ENCODE measurements at places on chromosomes 5 and 9.
A peak's percentile ranks its signal among the peaks of the same experiment; 100 is the strongest.

- no peak for DNase-seq
These were observed 910.4 kb downstream of the DNAH5 start for GRCh38 chr5:13034061-13034460.

GRCh38 chr5:167254132-167254531 lies 1037.3 kb upstream of the WWC1 start:
- no peak for DNase-seq

DNA sequence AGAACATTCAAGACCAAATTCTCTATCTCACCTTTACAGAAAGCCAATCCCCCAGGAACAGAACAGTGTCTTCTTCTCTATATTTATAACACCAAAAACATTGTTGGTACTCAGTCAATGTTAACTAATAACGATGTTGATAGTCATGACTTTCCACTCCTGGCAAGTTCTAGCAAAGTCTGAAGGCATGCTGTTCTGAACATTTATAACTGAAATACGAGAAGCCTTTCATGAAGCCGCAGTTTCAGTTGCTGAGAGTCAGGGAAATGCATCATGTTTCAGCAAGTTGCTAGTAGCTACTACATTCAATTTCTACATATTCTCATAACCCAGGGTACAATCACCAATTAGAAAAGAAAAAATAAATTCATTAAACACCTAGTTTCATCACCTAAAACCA lies 301.4 kb downstream of the PDE4D start:
- DNase-seq: no peak

- no peak for DNase-seq
These were observed 670 bp downstream of the CCDC171 start for GRCh38 chr9:15553528-15553898.

DNA sequence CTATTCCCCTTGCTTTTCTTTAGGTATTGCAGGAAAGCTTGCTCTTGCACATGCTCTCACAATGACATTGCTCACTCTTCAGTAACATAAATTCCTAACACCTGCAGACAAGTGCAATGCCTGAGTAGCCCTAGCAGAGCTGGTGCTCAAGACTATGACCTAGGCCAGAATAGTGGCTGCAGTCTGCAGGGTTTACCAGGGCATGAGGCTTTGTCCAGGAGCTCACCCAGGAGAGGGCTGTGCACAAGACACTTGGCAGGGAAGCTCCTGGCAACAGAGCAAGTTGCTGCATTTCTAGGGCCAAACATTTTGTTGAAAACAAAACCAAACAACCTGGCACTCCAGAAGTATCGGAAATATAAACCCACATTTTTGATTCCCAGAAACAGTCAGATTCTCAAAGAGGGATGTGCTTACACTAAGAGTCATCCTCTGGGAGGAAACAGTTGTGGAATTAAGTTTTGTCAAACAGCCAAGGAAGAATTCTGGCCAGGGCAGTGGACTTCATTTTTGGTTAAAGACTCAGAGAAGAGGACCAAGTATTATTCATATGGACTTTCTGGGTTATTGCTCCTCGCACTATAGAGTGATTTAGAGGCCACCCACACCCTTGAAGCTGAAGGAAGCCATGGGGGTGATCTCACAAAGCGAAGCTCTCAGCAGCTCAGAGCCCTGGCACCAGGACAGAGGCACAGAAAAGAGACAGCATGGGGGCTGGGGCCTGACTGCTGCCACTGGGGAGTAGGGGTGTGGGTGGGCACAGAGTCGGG lies 44.9 kb downstream of the MACROH2A1 start:
- no peak for DNase-seq

- DNase-seq: no peak
These were observed 929.5 kb upstream of the C9orf72 start for GRCh38 chr9:28502741-28503140.

DNA sequence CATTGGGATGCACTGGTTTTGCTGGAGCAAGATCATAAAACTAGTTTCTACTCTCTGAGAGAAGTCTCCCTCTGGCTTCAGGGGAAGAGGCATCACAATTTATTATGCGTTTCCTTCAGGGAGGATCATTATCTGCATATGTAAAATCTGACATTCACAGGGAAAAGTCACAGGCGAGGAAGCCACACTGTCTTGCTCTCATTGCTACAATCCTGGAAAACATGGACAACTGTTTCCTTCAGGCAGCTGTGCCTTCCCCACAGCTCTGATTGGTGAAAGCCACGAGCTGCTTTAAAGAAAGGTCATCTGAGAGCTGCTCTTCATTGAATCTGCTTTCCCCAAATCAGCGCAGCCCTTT lies 397.8 kb downstream of the MED10 start:
- DNase-seq: no peak

- DNase-seq: no peak
These were observed 130.1 kb downstream of the TRIO start for GRCh38 chr5:14273207-14273767.

DNA sequence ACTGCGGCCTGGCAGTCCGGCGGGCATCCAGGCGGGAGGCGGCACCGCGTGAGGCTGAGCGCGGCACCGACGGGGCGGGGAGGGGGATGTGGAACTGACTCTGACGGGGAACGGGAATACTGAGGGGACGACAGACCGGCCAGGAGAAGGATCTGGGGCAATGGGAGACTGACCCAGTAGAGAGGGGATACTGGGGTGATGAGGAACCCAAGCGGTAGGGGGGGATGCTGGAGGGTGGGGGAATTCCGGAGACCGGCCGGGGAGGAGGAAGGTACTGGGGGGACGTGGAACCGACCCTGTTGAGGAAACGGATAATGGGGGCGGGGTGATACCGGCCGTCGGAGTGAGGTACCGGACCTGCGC lies 423 bp downstream of the IPPK start:
- no peak for DNase-seq

DNA sequence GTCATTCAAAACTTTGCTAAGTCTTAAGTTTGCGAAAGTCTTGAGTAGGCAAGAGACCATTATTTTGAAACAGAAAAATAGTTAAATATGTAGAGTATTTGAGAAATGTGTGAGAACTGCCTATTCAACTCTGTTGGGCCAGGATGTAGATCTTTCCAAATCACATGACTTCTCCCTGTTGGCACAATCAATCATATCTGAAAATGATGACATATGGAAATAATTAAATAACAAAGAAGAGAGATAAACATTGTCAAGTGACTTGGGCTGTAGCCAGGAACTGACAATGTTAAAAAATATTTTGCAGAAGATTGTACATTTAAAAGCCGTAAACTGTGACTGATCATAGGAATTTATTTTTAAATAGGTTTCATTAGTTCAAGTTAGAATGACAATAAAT lies 104.6 kb upstream of the IL6ST start:
- peak; percentile 14 for DNase-seq

DNA sequence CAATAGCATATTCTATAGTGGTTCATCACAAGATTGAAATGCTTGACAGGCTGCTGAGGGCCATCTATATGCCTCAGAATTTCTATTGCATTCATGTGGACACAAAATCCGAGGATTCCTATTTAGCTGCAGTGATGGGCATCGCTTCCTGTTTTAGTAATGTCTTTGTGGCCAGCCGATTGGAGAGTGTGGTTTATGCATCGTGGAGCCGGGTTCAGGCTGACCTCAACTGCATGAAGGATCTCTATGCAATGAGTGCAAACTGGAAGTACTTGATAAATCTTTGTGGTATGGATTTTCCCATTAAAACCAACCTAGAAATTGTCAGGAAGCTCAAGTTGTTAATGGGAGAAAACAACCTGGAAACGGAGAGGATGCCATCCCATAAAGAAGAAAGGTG lies 43.8 kb downstream of the GCNT1 start:
- DNase-seq: no peak

Measured in hematopoietic multipotent progenitor cell treated with erythropoietin and hydrocortisone succinate and interleukin-3 and kit ligand, for 8 days (in vitro differentiated cells).